ENCODE measurements at places on chromosomes 7 and 10.
A peak's percentile ranks its signal among the peaks of the same experiment; 100 is the strongest.

DNA sequence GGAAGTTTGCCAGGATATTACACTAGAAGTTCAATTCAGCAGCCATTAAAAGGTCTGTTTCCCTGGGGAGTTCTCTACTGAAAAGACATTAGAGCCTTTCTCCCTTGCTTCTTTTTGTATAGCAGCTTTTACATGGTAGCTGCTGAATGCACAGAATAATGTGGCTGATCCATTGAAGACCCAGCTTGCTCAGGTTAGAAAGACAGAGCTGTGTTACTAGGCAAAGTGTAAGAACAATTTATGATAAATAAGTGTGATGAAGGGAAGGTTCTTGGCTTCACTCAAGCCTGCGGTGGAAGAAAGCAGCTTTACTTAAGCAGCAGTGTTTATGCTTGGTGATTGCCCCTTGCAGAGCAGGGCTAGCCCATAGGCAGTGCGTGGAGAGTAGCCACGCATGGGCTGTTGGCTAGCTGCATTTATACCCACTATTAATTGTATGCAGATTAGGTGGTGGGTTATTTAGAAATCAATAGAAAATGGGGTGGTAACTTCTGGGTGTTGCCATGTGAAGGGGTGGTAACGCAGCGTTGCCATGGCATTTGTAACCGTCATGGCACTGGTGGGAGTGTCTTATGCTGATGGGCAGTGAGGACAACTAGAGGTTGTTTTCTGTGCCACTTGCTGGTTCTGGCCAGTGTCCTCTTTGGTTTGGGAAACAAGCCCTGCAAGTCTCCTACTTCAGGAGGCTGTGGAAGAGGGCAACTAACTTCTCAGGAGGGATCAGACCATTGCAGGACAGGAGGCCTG, 942.9 kb downstream of the NRG3 start:
- DNase-seq, result no peak

- DNase-seq, result peak; percentile 64
Observed at GRCh38 chr7:96236198-96237039, 85.5 kb downstream of the SLC25A13 start.

- no peak for DNase-seq
Observed at GRCh38 chr7:3065724-3066143, 22.1 kb upstream of the CARD11 start.

DNA sequence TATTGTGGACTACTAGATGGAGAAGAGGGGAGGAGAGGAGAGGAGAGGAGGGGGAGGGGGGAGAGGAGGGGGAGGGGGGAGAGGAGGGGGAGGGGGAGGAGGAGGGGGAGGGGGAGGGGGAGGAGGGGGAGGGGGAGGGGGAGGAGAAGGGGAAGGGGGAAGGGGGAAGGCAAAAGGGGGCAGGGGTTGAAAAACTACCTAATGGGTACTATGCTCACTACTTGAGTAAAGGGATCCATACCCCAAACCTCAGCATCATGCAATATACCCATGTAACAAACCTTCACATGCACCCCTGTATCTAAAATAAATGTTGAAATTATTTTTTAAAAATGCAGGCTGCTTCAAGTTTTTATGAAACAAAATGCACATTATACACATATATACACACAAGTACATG, 15.1 kb upstream of the LMOD2 start:
- DNase-seq, result no peak

DNA sequence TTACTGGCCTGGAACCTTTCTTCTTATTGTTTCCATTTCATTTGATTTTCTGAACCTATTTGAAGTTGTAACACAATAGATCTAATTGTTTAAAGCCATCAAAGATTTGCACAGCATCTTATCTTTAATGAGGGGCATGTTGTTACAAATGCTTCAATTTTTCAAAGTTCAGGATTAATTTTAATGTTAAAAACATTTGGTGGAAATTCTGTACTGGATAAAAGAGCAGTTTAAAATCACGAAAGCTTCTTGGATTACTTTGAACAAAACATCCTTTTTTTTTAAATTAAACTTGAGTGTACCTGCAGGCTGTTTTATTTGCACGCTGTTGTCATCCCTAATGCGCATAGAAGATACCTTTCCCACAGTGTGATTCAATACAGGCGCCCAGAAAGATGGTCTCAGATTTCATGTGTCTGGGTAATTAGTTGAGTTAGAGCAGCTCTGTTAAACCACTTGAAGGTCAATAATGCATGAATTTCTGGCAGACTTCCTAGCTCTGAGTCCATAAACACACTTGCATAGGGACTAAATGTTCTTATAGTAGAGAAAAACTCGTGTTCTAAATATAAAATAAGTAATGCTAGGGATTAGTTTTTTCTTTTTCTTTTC, 29.3 kb upstream of the DDX50 start:
- DNase-seq, result peak; percentile 67

All from fibroblast of skin of left biceps (primary cell).